ENCODE measurements at places on chromosomes 3 and 15. TPM values are rescaled to one million over a fixed set of nuclear protein-coding genes. Genes with fewer than 3 reads are reported as not detected.

DNA sequence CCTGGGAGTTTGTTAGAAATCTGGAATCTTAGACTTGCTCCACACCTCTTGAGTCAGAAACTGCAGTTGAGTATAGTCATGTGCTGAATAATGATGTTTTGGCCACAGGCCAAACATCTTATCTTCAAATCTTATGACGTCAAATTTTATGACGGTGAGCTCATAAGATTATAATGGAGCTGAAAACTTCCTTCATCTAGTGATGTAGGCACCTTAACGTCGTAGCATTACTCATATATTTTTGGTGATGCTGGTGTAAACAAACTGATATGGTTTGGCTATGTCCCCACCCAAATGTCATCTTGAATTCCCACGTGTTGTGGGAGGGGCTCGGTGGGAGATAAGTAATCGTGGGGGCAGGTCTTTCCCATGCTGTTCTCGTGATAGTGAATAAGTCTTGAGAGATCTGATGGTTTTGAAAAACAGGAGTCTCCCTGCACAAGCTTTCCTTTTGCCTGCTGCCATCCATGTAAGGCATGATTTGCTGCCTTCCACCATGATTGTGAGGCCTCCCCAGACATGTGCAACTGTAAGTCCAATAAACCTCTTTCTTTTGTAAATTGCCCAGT lies 268.0 kb upstream of the PROK2 start:
- no peak for DNase-seq

Gene TMEM158
- total RNA-seq: 1.2 TPM

- DNase-seq: no peak
Measured at GRCh38 chr15:51647128-51647562, 24.6 kb upstream of the DMXL2 start.

DNA sequence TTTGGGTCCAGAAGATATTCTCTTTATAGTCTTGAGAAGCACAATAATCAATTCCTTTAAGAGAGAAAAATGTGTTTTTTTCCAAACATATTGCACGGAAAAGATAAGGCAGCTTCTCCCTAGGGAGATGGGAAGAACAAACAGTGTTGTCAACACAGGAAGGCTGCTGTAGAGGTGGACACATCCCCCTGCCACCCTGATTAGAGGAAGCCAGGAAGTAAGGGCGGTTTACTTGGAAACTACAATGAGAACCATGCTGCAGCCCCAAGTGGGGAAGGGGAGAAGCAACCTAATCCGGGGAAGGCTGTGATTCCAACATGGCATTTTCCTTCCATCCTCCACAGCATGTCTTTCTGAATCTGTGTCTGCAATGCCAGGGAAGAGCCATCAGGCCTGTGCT lies 256.9 kb upstream of the TGFBR2 start:
- DNase-seq: no peak

DNA sequence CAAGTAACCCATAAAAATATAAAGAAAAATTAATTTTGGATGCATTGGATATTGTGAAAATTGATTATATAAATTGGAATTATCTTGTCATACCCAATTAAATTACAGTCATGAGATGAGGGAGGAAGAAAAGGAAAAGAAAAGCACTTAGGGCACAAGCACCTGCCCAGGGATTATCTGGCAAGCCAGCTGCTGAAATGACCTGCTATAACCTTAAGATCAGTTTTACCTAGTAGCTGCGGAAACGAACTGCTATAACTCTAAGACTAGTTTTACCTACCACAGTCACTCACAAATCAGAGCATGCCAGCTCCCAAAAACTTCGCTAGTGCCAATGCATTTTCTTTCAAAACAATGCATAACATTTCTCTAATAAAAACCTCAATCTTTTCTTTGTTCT lies 26.2 kb downstream of the LRRFIP2 start:
- no peak for DNase-seq

DNA sequence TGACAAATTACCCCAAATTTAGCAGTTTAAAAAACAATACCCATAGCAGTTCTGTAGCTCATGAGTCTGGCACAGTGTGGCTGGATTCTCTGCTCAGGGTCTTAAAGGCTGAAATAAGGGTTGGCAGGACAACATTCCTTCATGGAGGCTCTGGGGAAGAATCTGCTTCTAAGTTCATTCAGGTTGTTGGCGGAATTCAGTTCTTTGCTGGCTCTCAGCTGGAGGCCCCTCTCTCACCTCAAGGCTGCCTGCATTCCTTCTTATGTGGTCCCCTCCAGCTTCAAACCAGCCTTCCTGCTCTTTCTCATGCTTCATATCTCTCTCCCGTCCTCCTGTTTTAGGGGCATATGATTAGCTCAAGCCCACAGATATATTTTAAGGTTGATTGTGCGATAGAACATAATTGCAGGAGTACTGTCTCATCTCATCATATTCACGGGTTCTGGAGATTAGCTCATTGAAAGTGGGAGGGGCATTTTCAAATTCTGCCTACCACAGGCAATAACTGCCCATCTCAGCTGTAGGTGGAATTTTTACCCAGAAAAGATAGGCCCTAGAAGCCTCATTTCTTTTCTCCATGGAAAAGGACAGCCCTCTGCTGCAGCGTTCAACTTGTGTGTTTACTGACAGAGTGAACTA lies 5.6 kb upstream of the ZBTB47 start:
- no peak for DNase-seq

Gene RBPMS2
- total RNA-seq: 13.7 TPM

Measured in ovary (tissue), 10 donors.